NCI-H2171 (cell line): ENCODE measurements at places on chromosomes 7 and 10.

- DNase-seq: no peak
These were observed 11.5 kb upstream of the SNX13 start for GRCh38 chr7:17951742-17952254.

DNA sequence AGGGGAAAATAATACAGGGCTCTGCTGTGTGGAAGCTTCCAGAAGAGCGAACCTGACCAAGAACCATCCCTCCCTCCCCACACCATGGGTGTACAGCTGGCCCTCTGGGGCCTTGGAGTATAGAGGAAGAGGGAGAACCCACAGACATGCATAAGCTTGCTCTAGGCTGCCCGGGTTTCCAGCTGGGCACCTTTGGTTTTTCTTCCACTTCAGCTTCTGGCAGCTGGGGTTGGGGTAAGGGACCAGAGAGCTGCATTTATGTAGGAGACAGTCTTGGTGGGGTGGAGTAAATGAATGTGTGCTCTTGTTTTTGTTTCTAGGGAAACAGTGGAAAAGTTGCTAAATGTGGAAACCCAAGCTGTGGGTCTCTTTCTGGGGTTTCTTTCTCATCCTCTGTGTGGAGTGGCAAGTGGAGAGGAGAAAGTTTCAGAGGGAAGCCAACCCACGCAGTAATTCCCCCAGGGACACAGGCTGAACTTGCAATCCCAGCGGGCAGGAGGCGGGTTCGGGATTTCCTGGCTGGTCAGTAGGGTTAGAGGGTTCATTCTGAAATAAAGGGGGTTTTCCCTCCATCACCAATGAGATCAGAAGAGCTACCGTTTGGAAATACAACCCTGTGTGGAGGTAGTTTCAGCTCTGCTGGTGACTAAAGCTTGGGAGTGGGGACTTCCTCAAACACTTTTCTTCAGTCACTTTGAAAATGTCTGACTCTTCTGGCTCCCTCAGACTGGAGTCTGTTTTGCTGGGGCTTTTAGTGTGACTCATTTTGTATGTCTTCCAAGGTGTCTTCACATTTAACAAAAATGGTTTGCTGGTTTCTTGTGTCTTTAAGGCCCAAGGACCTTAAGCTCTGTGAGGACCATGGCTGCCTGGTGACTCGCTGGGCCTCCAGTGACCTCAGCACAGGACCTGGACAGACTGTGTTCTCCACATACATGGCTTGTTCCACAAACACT lies 22.2 kb upstream of the SRGN start:
- DNase-seq: no peak

DNA sequence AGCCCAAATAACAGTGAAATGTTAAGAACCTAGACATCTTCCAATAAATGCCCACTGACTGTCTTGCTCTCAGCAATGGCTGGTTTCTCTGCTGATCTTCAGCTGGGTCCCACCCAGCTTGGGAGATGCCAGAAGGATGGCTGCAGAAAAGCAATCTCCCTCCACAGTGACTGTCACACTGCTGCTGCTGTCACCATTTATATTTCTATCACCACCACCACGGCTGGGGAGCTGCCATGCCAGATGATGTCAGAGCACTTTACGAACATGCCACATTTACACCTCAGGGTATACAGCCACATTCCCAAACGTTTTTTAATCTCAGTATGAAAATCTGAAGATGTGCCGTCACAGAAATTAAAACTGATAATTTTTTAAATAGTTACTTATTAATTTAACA lies 29.8 kb upstream of the FRMD4A start:
- no peak for DNase-seq

DNA sequence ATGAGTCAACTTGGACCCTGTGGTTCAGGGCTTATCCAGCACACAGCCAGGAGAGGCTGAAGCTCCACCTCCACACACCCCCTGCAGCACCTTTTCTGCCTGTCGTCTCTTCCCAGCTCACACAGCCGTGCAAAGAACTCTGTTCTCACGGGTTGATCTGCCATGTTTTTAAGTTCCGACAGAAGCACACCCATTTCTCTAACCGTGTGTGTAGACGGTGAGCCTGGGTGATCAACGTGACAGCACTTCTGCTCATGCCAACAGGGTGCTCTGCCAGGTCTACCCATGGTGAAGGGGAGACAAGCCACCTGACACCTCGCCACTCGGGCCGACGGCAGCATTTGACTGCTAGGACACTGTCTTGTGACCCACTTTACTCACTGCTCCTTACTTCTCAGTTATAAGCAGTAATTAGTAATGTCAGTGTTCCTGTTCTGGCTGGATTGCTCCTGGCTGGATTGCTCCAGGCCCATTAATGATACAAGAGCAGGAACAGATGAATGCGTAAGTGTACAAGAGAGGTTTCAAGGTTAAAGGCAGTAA lies 90.5 kb downstream of the RNF216 start:
- no peak for DNase-seq

- no peak for DNase-seq
These were observed 78.1 kb upstream of the TOMM7 start for GRCh38 chr7:22900784-22901183.

GRCh38 chr7:774161-775109 lies 47.4 kb upstream of the PRKAR1B start:
- DNase-seq: peak; percentile 21

- no peak for DNase-seq
These were observed 23.3 kb downstream of the MACC1 start for GRCh38 chr7:20193873-20194272.

DNA sequence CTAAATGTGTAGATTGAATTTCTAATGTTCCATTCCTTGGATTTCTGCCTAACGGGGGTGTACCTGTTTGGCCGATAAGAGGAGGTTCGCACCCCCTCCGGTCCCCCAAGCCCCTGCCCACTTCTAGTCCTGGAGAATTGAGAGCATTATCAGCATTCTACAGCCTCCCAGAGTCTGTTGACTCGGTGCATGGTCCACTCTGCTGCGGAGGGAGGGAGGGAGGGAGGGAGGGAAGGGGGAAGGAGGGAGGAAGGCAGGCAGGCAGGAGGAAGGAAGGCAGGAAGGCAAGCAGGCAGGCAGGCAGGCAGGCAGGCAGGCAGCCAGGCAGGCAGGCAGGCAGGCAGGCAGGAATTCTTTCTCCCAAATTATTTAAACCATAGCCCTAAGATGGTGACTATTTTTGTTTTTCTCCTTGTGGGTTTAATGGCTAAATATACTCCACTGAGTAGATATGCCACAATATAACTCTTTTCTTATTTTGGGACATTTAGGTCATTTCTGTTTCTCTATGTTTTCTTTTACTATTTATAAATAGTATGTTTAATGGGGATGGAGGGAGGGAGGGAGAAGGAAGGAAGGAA lies 69.5 kb upstream of the CHST15 start:
- DNase-seq: no peak

DNA sequence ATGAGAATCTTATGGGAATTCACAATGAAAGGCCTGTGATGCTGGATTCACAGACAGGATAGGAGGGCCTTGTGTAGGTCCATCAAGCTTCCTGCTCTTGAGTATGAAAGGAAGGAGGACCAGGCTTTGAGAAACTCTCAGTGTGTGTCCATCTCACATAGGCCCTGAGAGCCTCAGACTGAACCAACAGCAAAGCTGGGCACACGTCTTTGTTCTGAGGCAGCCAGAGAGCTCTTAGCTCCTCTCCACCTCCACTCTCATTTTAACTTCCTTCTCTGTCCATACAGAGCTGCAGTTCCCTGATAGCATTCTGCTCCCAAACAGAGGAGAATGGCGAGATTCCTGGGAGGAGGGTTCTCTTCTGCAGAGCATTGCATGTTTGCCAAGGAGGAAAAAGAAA lies 515.6 kb downstream of the CALN1 start:
- DNase-seq: no peak

DNA sequence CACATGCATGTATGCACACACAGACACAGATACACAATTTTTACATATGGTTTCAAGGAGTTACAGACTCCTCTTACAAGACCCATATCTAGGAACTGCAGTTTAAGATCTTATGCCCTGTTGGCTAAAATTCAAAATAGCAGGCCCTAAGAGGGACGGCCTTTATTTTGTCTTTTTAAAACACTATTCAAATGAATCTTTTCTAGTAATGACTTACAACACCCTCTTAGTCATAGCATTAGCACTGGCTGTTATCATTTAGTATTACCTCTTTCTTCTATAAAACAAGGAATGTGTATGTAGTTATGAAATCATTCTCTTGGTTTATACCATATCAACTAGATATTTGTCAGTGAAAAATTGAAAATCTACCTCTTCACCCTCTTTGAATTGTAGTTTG lies 15.3 kb downstream of the PAPSS2 start:
- no peak for DNase-seq

DNA sequence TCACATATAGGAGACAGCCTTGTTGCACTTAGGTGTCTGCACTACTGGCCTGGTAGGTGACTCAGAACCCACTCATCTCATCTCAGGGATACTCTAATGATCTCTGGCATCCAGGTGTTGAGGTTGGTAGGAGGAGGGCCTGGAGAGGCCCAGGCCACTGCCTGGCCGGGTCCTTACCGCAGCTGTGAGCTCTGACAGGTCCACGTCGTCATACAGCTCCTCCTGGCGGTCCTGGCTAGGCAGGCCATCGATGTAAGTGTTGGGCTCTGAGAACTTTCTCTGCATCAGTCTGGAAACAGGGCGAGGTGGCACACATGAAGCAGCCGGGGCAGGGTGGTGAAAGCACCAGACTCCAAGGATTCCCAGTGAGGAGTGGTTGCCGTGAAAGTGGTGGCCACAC lies 62.1 kb downstream of the VWA2 start:
- DNase-seq: no peak

- no peak for DNase-seq
These were observed 28.8 kb downstream of the CALML3 start for GRCh38 chr10:5553400-5554170.

- DNase-seq: no peak
These were observed 42.4 kb downstream of the ZNF487 start for GRCh38 chr10:43479275-43479674.

DNA sequence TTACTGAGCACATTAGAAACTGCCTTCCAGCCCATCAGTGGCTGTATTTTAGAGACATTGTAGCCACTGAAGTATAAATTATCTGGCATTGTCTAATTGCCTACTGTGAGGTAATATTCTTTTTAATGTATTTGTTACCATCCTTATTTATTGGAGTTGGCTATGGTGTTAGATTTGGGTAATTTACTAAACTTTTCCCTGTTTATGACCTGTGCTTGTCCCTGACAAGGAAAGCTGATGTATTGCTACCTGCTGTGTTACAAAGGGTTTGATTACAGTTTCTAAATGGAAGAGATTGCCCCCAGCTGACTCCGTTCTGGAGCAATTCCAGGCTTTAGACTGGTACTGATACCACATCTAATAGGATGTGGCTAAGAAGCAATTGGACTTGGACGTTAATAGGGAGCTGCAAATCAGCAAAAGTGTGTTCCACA lies 12.3 kb upstream of the ASCC1 start:
- no peak for DNase-seq

- no peak for DNase-seq
These were observed 10.0 kb downstream of the KLF6 start for GRCh38 chr10:3774814-3775695.

DNA sequence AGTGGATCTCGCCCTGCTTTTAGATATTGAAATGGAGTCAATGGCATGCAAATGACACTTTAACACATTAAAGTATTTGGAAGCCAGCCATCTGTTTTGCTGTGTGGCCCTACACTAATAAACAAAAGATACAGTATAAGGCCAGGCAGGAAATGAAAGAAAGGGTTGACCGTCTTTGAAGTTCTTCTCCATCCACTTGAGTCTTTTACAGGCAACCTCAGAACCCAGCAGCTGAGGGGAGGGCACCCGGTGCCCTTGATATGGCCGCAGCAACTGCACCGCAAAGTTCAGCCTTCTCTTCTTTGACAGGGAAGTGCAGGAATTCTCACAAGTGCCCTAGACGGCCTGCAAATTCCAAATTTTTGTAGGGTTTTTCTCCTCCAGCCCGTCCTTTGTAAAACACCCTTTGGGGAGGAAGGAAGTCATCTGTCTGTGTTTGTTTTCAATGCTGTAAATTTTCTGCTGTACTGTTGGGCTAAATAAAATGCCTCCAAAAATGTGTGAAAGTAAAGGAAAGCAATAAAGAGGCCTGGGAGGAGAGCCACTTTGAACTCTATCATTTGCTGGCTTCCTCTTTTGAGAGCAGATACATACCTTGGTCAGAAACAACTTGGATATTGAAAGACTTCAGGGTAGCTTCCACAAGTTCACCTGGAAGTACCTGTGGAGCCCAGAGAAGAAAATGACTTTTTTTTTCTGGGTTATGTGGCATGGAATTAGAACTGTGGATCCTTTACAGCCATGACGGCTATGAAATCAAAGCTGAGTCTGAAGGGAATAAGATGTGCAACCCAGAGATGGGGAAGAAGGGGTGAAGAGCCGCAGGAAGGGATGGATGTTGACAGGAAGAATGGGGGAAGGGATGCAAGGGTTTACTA lies 3.6 kb downstream of the HOXA1 start:
- no peak for DNase-seq

DNA sequence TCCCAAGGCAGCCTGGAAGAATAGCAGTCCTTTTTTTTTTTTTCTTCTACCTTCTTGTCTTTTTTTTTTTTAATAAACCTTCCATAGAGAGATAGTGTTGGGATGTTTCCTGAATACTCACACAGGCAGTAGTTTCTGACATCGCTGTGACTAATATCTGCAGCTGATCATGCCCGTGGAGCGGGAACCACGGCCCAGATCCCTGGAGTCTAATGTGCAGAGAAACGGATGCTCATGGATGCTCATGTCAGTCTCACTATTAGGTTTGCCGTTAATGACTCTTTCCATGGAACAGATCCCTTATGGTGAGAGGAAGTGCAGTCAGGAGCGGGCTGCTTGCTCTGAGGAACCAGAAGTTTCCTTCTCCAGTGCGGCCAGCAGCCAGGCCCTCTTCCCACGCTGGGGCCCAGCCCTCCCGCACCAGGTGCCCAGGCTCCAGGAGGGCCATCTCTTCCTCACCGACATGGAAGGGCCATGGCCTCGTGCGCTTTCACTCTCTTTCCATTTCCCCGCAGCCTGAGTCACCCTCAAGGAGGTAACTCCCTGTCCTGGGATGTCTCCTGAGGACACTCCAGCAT lies 132.5 kb downstream of the WDR37 start:
- DNase-seq: no peak

- no peak for DNase-seq
These were observed 41.8 kb downstream of the PDLIM1 start for GRCh38 chr10:95248989-95249388.

- no peak for DNase-seq
These were observed 511.2 kb upstream of the KCND2 start for GRCh38 chr7:119761776-119762175.

GRCh38 chr7:31744294-31744874 lies 57.4 kb downstream of the PPP1R17 start:
- peak; percentile 60 for DNase-seq
